Renal cortical epithelial cell (primary cell): ENCODE measurements at places on chromosomes 1 and 21. TPM values are rescaled to one million over a fixed set of nuclear protein-coding genes. Genes with fewer than 3 reads are reported as not detected.

GRCh38 chr1:168692472-168692871 lies 36.5 kb downstream of the DPT start:
- DNase-seq: no peak

GRCh38 chr1:71324671-71325267 lies 243.9 kb upstream of the ZRANB2 start:
- no peak for DNase-seq

CELA3B gene
- not detected in 2 replicates for total RNA-seq

MROH9 gene
- total RNA-seq: not detected in 2 replicates

DNA sequence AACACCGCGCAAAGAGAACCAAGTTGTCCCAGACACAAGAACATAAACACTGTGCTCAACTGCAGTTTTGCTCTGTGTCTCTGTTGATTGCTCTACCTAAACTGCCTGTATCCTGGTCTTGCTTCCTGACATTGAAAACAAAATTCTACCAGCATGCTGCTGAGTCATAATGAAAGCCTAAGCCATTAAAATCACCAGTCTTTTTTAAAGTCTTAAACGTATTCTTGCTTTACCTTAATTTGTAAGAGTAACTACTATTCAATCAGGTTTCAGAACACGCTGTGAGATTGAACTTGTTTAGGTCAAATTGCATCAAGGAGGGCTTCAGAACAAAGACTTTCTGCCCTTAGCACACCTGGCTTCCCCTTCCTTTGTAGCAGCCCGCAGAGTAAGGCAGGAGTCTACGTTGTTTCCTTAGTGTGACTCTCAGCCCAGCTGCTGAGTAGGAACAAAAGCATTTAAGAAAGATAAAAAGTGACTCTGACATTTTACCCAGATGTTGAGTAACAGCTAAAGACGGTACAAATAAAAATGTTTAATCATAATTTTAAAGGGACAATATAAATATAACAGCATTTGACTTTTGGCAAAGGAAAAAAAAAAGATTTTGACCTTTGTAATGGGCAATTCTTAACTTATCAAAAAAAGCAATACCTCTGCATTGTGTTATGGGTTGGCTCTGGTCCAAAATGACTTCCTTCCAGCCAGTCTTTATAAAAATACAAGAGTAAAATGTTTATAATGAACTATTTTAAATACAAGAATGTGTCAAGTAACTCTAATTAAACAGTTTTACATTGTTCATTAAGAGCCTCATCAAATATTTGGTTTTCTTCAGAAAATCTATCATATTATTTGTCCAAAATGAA lies 186.9 kb upstream of the ADGRL4 start:
- peak; percentile 91 for DNase-seq

DNA sequence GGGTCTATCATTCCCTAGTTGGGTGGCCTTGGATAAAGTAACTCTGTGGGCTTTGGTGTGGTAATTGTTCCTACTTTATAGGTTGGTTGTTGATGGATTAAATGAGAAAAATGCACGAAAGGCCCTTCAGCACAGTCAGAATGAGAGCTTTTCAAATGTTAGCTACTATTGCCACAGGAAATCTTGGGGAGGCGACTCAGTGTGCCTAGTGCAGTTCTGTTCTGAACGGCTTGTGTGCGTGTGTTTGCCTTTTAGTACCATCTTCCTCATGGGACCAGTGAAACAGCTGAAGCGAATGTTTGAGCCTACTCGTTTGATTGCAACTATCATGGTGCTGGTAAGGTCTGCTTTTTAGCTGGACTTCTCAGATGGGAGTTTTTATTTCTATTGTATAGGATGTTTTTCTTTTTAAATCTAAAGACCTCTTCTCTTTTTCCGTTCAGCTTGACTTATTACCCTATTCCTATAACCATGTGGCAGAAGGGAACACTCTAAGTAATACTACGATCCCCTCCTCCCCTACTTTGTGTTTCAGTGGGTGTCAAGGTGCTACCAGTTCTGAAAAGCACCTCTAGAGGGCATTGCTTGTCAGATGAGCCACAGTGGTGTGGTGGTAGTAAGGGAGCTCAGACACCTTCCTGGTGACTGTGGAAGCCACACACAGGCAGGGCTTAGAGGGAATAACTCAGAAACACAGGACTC lies 9.2 kb downstream of the SFT2D2 start:
- peak; percentile 59 for DNase-seq

GRCh38 chr1:219659684-219660083 lies 46.8 kb upstream of the ZC3H11B start:
- DNase-seq: no peak

GRCh38 chr21:14870853-14871149 lies 194.0 kb downstream of the NRIP1 start:
- no peak for DNase-seq

- no peak for DNase-seq
Observed at GRCh38 chr1:21175670-21176581, 771 bp downstream of the EIF4G3 start.

GRCh38 chr1:64921771-64922170 lies 44.6 kb downstream of the JAK1 start:
- DNase-seq: peak; percentile 40

CYB561D1 gene
- total RNA-seq: 8.0 and 14.8 TPM in 2 replicates

AADACL3 gene
- total RNA-seq: not detected in 2 replicates

DNA sequence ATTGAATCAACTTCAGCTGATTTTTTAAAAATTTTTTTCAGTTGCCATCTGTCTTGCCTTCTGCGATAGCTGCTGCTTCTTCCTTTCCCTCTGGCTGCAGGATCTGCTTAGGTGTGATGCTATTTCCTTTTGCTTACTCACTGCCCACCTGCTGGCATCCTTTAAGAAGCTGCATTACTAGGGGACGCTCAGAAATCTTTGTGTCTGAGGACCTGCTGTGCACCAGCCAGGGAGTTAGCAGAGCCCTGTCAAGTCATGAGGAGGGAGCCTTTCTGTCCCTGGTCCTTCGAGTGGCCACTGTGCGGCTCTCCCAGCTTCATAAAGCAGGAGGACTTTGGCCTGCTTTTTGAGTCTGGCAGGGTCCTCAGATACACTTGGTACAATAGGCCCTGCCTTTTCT lies 327.8 kb downstream of the USH2A start:
- DNase-seq: no peak
